ENCODE measurements at places on chromosomes 7 and 10.

- no peak for DNase-seq
These were observed 80.4 kb downstream of the UBE3C start for GRCh38 chr7:157219154-157219553.

- peak; percentile 22 for DNase-seq
These were observed 67.2 kb downstream of the FAM107B start for GRCh38 chr10:14707481-14707880.

GRCh38 chr10:100901051-100901450 lies 11.7 kb upstream of the SLF2 start:
- DNase-seq = no peak

DNA sequence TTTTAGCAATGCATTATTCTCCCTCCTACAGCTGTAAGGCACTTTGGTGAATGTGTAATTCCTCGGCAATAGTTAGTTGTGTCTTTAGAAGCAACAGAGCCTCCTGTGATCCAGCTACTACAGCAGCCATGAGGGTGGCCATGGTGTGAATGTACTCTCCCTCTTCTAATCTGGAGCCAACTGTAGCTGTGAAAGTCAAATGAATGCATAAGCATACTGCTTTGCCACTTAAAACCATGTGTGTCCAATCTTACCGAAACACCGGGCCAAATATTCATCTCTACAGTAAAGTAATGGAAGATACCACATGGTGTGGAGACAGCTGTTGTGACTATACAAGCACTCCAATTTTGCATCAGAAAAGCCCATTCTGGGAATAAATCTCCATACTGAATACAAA lies 195.0 kb downstream of the DNAJC1 start:
- no peak for DNase-seq

- DNase-seq = no peak
These were observed 8.1 kb upstream of the TMEM72 start for GRCh38 chr10:44902941-44903545.

DNA sequence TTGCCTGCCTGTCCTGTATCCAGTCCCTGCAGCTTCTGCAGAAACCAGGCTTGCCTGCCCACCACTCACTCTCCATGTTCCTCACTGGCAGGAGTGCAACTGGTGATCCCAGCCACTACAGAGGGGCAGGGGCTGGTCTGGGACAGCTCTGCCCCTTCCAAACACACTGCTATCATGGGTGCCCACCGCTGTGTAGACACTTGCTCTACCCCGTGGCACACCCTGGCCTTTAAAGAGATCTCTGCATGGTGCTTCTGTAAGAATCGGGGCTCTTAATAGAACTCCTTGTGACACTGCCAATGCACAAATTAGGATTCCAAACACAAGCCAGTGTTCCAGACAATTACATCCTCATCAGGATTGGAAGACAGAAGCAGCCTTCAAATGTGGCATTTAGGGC lies 41.7 kb downstream of the C10orf90 start:
- DNase-seq = no peak

DNA sequence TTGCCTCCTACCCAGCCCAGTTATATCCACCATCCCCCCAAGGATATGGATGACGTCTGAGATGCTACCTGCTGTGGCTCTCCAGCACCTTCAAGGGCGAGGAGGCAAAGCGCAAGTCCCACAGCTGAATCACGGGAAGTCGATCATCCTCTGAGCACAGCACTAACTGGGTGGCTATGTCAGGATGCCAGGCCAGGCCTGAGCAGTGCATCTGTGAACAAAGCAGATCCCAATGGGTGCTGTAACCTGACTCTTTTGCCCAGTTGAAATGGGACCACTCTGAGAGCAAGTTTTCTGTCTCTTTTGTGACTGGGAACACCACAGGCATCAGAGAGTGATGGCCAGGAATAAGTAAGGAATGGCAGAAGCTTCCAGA lies 12.3 kb downstream of the SEC31B start:
- DNase-seq = no peak

- no peak for DNase-seq
These were observed 48.4 kb upstream of the SEMA3C start for GRCh38 chr7:80967071-80967916.
